ENCODE measurements at places on chromosomes 3 and 15. TPM values are rescaled to one million over a fixed set of nuclear protein-coding genes. Genes with fewer than 3 reads are reported as not detected.

DNA sequence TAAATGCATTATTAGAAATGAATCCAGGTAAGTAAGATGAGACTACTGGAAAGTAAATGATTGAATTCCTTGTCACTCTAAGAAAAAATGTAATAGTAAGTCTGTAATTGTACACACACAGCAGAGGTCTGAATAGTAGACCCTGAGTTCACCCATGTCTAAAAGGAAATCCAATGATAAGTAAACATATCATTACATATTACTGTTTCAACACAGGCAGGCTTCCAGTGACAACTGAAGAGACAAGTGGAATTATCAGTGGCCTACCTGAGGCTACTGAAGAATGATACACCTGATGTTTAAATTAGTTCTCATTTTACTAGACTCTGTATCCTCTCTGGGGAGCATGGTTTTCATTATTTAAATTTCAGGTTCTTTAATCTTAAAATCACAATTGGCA is 6.2 kb upstream of the CCNL1 start:
- peak overlapping the region; percentile 97 for H3K27ac ChIP-seq
- DNase-seq: no peak
- no peaks in the 10 kb centered on the region for H3K27me3 ChIP-seq

DNA sequence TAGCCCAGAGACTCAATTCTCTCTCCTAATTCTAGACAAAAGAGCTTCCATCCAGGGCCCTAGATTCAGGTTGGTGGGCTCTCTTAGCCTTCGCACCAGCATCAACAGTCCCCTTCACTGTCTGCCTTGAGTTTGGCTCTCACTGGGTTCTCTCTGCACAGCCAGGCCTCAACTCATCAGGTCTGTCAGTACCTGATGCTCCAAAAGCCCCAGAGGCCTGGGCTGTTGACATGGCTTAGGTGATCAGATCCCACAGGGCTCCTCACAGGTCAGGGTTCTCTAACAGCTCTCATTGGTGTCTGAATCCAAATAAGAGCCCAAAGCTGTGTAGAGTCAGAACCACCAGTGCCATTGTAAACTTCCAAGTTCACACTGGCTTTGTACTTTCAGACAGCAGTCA is 206.6 kb upstream of the PPP2R3A start:
- no peaks in the 10 kb centered on the region for H3K36me3 ChIP-seq
- H3K27ac ChIP-seq: no peak overlapping the region
- no peaks in the 10 kb centered on the region for H3K27me3 ChIP-seq
- no peak overlapping the region for H3K4me3 ChIP-seq
- no peaks in the 10 kb centered on the region for H3K4me1 ChIP-seq

Gene SERPINI1
- 0.47 TPM for total RNA-seq

- no peak overlapping the region for H3K27ac ChIP-seq
- H3K36me3 ChIP-seq: no peaks in the 10 kb centered on the region
- no peak for DNase-seq
Observed at GRCh38 chr15:81097890-81098280, 36.2 kb upstream of the CFAP161 start.

GRCh38 chr3:108493862-108494261 is 16.5 kb downstream of the MYH15 start:
- H3K27me3 ChIP-seq: no peaks in the 10 kb centered on the region
- no peak overlapping the region for H3K27ac ChIP-seq
- no peak for DNase-seq
- no peaks in the 10 kb centered on the region for H3K4me1 ChIP-seq

Gene IL17RC
- 0.54 TPM for total RNA-seq

GRCh38 chr3:37170060-37170459 is 4.3 kb downstream of the LRRFIP2 start:
- no peak overlapping the region for H3K4me3 ChIP-seq
- H3K36me3 ChIP-seq: 0 out of 2 replicates have a peak, but pooled peaks cover 3% of the 10 kb centered on the region
- H3K4me1 ChIP-seq: peaks cover 13% of the 10 kb centered on the region
- no peak for DNase-seq

- no peaks in the 10 kb centered on the region for H3K27me3 ChIP-seq
- no peaks in the 10 kb centered on the region for H3K36me3 ChIP-seq
- H3K4me1 ChIP-seq: peaks cover under 1% of the 10 kb centered on the region
- H3K4me3 ChIP-seq: no peak overlapping the region
- no peak for DNase-seq
Observed at GRCh38 chr15:69154684-69155083, 5.8 kb upstream of the GLCE start.

Gene SLC24A5
- total RNA-seq: not detected

Gene PDZRN3
- total RNA-seq: 22.4 TPM

Gene PPCDC
- total RNA-seq: 19.3 TPM

- no peak for DNase-seq
- H3K4me1 ChIP-seq: peaks cover 6% of the 10 kb centered on the region
- no peak overlapping the region for H3K27ac ChIP-seq
- H3K27me3 ChIP-seq: no peaks in the 10 kb centered on the region
- H3K36me3 ChIP-seq: no peaks in the 10 kb centered on the region
Observed at GRCh38 chr15:69930754-69931153, 167.0 kb downstream of the TLE3 start.

- no peaks in the 10 kb centered on the region for H3K27me3 ChIP-seq
- H3K27ac ChIP-seq: no peak overlapping the region
- peaks cover 17% of the 10 kb centered on the region for H3K4me1 ChIP-seq
- no peaks in the 10 kb centered on the region for H3K36me3 ChIP-seq
- DNase-seq: no peak
Observed at GRCh38 chr15:79179108-79179561, 88.6 kb upstream of the RASGRF1 start.

Gene HMCES
- 169 TPM for total RNA-seq

GRCh38 chr15:87489456-87489855 is 767.1 kb downstream of the NTRK3 start:
- H3K27ac ChIP-seq: no peak overlapping the region
- no peaks in the 10 kb centered on the region for H3K27me3 ChIP-seq
- no peaks in the 10 kb centered on the region for H3K36me3 ChIP-seq
- no peak for DNase-seq
- no peaks in the 10 kb centered on the region for H3K4me1 ChIP-seq
- H3K4me3 ChIP-seq: no peak overlapping the region

DNA sequence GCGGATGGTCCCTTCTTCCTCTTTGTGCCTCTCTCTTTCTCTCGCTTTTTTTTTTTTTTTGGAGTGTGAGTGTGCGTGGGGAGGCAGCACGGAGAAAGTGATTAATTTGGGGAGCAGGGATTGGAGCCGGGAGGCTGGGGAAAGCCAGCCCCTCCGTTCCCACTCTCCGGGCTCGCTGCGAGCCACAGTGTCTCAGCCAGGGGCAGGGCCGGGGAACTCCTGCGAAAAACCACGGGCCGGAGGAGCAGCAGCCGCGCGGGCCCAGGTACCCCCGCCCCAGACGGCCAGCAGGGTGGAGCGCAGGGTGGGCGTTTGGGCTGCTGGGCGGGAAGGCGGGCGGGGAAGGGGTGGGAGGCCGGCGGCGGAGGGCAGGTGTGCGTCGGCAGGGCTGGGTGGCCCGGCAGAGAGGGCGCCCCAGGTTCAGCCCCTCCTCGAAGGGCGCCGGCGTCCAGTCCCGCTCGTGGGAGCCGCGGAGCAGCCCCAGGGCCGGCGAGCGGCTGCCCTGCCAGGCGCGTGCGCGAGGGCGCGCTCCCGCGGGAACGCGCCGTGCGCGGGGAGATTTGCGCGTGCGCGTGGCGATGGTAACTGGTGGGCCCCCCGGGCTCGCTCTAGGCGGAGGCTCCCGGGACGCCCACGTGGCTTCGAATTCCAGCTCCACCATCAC is 1.4 kb downstream of the CHL1 start:
- no peaks in the 10 kb centered on the region for H3K27me3 ChIP-seq
- no peaks in the 10 kb centered on the region for H3K4me1 ChIP-seq
- H3K27ac ChIP-seq: no peak overlapping the region
- DNase-seq: no peak

Gene TRIM71
- total RNA-seq: not detected

- H3K27me3 ChIP-seq: no peaks in the 10 kb centered on the region
- no peaks in the 10 kb centered on the region for H3K4me1 ChIP-seq
- no peak overlapping the region for H3K27ac ChIP-seq
- H3K36me3 ChIP-seq: no peaks in the 10 kb centered on the region
Observed at GRCh38 chr3:46712191-46713049, 5.2 kb downstream of the PRSS50 start.

- no peaks in the 10 kb centered on the region for H3K27me3 ChIP-seq
- no peak overlapping the region for H3K4me3 ChIP-seq
- no peak for DNase-seq
- no peaks in the 10 kb centered on the region for H3K36me3 ChIP-seq
- H3K27ac ChIP-seq: no peak overlapping the region
Observed at GRCh38 chr3:45318689-45319088, 69.7 kb upstream of the LARS2 start.

- DNase-seq: no peak
- no peaks in the 10 kb centered on the region for H3K4me1 ChIP-seq
- no peaks in the 10 kb centered on the region for H3K27me3 ChIP-seq
- H3K36me3 ChIP-seq: no peaks in the 10 kb centered on the region
Observed at GRCh38 chr3:176505878-176506621, 691.2 kb downstream of the TBL1XR1 start.

Gene TARS3
- 12.4 TPM for total RNA-seq

Gene TGM5
- total RNA-seq: not detected

DNA sequence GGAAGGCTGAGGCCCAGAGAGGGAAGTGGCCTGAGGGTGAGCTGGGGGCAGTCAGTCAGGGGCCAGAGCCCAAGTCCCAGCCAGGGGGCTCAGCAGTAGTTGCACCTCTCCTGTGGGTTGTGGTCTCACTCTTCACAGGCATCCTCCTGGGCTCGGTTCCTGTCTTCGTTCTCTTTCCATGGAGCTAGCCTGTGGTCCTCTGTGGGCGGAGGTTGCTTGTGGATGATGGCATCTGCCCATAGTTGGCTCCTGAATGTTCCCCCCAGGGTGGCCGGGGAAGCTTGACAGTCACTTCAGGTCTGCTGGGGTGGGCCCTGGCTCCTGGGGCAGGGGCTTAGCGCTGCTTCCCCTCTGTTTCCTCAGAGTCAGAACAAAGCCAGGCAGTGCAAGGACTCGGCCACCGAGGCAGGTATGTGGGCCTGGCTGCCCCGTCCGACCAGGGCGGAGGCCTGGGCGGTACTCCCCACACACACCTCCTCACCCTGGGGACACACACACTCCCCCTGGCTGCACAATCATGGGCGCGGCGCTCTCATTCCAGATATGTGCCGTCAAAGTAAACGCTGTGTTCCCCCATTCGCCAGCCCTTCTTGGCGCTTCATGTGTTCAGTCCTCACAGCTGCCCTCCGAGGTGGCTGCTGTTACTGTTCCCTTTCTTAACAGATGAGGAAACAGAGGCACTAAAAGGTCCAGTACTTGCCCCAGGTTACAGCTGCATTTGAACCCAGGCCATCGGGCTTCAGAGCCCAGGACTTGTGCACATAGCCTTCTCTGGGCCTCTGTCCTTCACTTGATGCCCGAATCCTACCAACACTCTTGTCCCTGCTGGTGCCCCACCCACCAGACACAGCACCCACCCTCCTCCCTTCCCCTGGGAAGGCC is 34.5 kb downstream of the PSTPIP1 start:
- no peak for DNase-seq
- peak overlapping the region; percentile 39 for H3K27ac ChIP-seq

DNA sequence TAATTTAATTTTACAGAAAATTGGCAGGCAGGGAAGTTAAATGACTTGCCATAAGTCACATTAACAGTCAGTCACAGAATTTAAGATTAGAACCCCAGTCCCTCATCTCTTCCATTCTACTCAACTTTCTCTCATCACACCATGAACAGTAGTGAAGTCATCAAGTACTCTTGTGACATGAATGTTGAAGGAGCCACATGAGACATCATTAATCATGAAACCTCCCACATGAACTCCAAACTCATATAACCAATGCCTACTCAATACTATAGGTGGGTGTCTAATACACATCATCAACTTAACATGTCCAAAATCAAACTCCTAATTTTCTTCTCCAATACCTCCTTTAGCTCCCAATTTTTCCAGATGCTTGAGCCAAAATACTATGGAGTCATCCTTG is 19.5 kb downstream of the PHC3 start:
- H3K36me3 ChIP-seq: peaks cover 60% of the 10 kb centered on the region
- H3K4me1 ChIP-seq: peaks cover 7% of the 10 kb centered on the region
- H3K27me3 ChIP-seq: no peaks in the 10 kb centered on the region
- no peak for DNase-seq
- no peak overlapping the region for H3K4me3 ChIP-seq

- no peak for DNase-seq
- no peak overlapping the region for H3K27ac ChIP-seq
- no peak overlapping the region for H3K4me3 ChIP-seq
- no peaks in the 10 kb centered on the region for H3K27me3 ChIP-seq
- no peaks in the 10 kb centered on the region for H3K4me1 ChIP-seq
- H3K36me3 ChIP-seq: no peaks in the 10 kb centered on the region
Observed at GRCh38 chr3:193377591-193377990, 962 bp downstream of the ATP13A5 start.

DNA sequence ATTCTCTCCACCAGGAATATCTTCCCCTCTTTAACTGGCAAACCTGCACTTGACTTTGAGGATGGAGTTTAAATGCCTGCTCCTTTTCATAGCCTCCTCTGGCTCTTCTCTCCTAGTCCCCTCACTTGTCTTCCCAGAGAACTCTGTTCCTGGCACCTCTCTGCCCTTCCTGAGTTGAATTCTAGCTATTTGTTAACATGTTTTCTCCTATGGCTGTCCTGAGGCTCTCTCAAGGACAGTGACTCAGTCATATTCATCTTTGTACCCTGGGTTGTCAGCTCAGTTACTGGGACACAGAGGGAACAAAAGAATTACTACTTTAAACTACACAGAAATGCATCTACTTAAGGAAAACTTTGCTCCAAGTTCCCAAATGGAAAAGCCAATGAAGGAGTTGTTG is 365.1 kb upstream of the ICE2 start:
- no peaks in the 10 kb centered on the region for H3K4me1 ChIP-seq
- H3K36me3 ChIP-seq: no peaks in the 10 kb centered on the region
- no peak overlapping the region for H3K4me3 ChIP-seq
- no peak for DNase-seq

- no peak overlapping the region for H3K27ac ChIP-seq
- DNase-seq: no peak
- no peaks in the 10 kb centered on the region for H3K36me3 ChIP-seq
- no peak overlapping the region for H3K4me3 ChIP-seq
Observed at GRCh38 chr15:33664947-33665346, 303.4 kb upstream of the CHRM5 start.

DNA sequence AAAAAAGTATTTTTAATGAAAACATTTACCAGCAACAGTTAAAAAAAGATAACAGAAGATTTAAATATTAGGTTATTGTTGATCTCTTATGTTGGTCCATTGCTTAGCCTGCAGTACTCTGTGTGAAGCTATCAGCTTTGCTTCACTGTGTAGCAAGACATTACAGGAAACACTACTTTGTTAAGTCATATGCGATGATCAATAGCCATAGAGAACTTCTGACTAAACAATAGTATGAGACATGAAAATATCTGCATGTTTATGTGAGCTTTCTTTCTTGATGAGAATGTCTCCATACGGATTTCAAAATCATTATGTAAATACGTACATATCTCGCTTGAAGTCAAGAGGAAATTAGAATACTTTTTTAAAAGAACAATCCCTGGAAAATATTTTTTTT is 27.0 kb upstream of the CAPN3 start:
- H3K27ac ChIP-seq: no peak overlapping the region
- H3K36me3 ChIP-seq: peaks cover 6% of the 10 kb centered on the region
- DNase-seq: no peak
- no peaks in the 10 kb centered on the region for H3K4me1 ChIP-seq
- no peaks in the 10 kb centered on the region for H3K27me3 ChIP-seq
- H3K4me3 ChIP-seq: no peak overlapping the region
